ENCODE measurements at places on chromosomes 4 and X.

- no peak for DNase-seq
Observed at GRCh38 chr4:19478791-19479190, 772.9 kb upstream of the SLIT2 start.

DNA sequence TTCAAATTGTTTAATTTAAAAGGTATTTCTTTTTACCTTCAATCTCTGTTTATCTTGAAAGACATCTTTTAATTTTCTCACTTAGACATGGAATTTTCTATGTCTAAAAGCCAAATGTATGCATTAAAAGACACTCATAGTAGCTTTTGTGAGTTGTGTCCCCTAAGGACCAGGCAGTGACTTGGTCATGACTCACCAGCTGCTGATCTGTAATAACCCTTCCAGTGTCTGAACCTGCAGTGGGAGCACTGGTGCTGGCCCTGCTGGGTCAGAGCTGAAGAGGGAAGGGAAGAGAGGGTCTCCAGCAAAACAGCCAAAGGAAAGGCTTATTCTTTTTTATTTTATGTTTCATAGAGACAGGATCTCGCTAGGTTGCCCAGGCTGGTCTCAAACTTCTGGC is 31.1 kb upstream of the SH3D19 start:
- no peak for DNase-seq

DNA sequence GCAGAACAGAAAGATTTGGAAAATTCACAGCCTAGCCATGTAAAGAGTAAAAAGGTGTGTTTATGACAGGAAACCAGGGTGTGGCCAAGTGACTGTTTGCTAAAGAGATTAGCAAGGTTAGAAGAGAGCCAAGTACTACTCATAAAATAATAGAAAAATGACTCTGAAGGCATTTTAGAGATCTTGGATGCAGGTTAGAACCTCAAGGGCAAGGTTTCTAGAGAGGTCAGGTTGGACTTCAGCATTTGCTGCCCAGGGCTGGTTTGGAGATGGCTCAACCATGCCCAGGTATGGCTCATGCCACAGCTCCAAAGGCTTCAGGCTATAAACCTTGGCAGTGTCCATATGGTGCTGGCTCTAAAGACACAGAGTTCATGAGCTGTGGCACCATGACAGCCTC is 40.6 kb upstream of the ADGRA3 start:
- DNase-seq = no peak

- no peak for DNase-seq
Observed at GRCh38 chr4:109011241-109012026, 248.6 kb upstream of the ETNPPL start.

DNA sequence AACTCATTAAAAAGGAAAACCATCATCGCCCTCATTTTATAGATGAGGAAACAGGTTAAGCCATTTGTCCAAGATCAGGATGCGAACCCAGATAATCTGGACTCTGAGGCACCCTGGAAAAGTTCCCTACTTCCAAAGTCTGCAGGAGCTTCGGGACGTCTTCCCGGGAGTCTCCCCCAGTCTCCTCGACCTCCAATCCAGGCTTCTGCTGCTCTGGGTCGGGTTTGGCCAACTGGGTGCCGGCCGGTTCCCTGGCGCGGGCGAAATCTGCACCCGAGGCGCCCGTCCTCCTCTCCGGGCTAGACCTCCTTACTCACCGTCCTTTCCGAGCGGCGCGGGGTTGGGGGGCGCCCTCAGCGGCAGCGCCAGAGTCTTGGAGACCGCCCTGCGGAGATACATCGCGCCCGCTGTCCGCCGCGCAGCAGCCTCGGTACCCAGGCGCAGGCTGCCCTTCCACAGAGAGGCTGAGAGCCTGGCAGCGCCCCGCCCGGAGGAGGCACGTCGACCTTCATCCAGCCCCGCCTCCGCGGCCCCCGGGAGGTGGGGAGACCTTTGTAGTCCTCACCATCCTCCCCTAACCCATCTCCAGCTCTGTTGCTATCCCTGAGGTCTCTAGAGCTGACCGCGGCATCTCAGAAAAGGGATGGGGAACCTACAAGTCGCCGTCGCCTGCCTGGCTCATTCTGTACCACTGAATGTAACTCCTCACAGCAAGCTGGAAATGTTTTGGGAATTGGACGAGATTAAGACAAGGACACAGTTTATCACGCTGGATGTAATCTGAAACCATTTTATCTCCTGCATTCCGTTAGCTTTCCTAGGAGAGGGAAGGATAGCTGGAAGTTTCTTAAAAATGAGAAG is at the start of gene MGARP:
Gene MGARP (minus strand): TSS at position 466 of the 861 bp plus-strand sequence. CDS start 67 bp downstream, at position 399.
- DNase-seq = no peak

DNA sequence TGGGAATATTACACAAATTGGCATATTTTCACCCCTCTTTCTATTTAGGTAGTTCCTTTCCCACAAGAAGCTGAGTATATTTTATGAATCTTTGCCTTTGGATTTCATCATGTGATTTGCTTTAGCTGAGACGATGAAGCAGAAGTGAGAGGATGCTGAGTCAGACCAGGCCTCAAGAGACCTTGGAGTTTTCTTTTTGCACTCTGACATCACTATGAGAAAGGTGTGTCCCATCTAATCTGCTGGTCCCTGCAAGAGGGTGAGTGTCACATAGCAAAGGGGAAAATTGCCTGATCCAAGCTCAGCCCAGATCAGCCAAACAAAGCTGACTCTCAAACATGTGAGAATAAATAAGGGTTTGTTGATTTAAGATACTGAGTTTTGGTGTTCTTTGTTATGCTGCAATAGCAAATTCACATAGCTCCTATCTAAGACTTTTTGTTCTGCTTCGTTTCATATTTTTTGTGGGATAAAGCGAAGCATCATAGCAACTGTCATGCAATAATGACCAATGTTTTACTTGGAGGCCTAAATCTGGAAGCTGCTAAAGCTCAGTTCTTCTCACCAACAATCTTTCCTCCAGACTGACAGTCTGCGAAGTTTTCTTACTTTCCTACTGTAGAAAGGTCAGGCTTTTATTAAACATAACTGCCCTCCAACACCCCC is 176.9 kb downstream of the PDHA2 start:
- DNase-seq = no peak

DNA sequence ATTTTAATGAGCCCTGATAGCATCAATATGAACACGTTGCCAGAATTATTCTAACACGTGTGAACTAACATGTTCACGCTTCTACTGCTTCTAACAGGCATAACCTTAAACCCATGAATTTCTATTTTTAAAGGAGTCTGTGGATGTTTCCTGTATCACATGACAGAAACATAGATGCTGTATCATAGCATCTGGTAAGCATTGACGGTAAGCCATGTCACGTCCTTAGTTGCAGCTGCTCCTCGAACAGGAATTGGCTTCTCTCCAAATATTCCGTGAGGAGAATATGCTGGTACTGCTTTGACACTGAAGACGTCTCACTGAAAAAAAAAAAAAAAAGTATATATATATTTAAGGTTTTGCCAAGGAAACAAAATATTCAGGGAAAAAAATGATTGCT is 105.1 kb upstream of the MXRA5 start:
- DNase-seq = no peak

GRCh38 chr4:27152703-27153102 is 292.1 kb downstream of the STIM2 start:
- no peak for DNase-seq

DNA sequence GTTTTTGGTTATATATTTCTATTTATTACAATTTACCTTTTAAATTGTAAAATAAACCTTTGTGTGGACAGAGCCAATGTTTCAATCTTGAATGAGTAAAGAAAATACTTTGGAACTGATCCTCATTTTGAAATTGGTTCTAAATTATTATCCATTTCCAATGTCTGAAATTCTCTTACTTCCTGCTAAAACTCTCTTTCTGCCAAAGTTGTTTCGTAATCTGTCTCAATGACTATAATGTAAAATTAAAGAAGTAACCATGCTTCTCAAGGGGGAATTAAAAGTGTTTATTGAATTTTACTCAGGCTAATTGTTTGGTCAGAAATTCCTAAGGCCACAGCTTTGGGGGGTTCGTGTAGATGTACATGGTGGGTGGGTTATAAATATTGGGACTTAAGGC is 34.8 kb downstream of the YIPF6 start:
- DNase-seq = no peak

DNA sequence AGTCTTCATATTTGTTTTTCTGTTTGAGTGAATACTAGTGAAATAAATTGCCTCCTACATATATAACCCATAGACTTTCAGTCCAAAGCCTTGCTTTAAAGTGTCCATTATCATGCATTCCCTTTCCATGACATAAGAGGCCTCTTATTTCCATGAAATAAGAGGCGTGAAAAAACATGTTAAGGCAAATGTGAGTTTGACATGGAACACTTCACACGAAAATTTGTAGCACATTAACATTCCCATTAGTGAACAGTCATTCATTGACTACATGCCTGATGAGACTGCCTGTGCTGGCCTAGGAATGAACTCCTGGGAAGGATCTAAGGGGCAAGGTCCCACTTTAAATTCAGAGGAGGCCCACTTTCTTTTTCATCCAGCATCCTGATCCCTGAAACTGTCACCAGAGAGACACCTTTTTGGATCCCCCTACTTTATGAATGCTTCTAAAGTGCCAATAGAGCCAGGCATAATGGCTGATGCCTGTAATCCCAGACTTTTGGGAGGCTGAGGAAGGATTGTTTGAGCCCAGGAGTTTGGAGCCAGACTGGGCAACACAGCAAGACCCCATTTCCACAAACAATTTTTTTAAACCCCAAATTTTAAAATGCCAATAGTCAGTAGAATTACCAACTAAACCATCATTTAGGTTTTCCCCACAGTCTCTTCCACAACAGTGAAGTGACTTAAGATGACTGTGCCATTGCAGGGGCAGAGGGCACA is 6.7 kb downstream of the RTL8B start:
- DNase-seq = no peak

- no peak for DNase-seq
Observed at GRCh38 chr4:25654971-25655963, at the start of gene SLC34A2. Gene SLC34A2, plus strand, starts transcription at chr4:25655851. Its CDS starts 6,650 bp downstream, at chr4:25662501.

DNA sequence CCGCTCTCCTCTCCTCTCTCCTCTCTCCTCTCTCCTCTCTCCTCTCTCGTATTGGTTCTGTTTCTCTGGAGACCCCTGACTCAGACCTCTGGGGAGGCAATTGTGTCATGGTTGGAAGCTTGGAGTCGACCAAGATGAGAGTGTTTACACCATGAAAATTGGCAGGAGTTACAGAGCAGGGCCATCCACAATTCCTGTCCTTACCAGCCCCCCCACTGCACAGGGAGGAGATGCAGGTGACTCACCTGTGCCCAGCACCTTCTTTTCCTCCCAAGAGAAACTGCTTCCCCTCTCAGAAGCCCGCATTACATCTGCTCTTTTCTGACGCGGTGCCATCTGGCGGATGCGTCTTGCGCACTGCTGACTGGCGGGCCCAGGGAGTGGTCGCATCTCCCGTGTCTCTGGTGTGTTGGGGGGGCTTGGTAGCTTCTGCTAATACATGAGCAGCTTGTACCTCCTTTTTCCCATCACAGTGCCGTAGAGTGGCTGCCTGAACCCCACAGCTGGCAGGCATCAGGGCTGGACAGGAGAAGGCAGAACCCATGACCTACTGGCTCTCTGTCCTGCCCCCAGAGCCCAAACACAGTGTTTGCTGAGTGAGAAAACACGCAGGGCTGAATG is 31.4 kb upstream of the GPR78 start:
- DNase-seq = no peak

GRCh38 chr4:143148521-143148920 is 36.2 kb upstream of the USP38 start:
- DNase-seq = no peak

DNA sequence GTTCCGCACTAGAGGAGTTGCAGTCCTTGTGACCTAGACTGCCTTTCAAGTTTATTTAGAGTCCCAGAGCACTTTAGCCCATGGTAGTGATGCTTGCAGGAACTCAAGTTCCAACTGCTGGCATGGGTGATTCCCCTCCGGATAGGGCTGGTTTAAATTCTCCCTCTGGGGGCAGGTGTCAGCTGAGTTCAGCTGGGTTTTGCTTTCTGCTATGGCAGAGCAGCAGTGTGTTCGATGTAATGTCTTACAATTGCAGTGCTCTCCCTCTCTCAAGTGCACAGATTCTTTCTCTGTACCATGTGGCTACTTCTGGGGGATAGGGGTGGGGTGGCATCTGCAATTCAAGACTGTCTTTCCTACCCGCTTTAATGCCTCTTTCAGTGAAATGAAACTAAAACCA is 164.8 kb upstream of the ZIC3 start:
- DNase-seq = no peak

GRCh38 chrX:47047989-47048388 is 30.3 kb upstream of the RGN start:
- no peak for DNase-seq

DNA sequence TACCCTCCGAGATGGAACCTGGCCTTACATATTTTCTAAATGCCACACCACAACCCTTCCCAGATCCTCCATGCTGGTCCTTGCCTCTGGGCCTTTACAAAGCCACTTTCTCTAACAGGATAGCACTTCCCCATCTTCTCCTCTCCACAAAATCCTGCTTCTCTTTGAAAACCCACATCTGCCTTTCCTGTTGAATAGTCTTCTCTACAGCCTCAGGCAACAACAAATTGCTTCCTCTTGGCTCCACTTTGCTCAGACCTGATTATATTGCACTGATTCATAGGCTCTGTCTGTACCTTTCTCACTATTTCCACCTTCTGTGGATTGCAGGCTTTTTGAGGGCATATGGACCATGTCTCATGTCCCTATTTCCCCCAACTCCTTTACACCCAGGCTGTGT is 203.7 kb upstream of the MBNL3 start:
- no peak for DNase-seq

- no peak for DNase-seq
Observed at GRCh38 chrX:10073671-10074070, 83.1 kb upstream of the CLCN4 start.

- no peak for DNase-seq
Observed at GRCh38 chrX:56232221-56233082, at the start of gene KLF8. Gene KLF8, plus strand, starts transcription at chrX:56232356. Its CDS starts 979 bp downstream, at chrX:56233335.

DNA sequence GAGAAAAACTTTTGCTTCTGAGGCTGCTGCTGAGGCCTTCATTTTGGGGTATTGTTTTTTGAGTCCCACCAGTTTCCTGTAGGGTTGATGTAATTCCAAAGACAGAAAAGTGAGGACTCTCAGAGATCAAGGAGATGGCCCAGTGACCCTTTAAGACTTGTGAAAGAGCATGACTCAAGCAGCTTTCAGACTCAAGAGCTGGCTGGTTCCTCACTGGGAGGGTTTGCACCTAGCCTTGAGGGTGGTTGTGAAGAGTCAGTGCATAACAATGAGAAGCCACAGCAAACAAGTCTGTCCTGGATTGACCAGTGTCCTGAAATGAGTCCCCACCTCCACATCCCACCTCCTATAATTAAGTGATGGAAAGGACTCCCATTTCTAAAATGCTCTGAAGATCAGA is 89.2 kb downstream of the NHS start:
- DNase-seq = no peak

- DNase-seq = no peak
Observed at GRCh38 chr4:35300996-35301774, 943.1 kb downstream of the ARAP2 start.

DNA sequence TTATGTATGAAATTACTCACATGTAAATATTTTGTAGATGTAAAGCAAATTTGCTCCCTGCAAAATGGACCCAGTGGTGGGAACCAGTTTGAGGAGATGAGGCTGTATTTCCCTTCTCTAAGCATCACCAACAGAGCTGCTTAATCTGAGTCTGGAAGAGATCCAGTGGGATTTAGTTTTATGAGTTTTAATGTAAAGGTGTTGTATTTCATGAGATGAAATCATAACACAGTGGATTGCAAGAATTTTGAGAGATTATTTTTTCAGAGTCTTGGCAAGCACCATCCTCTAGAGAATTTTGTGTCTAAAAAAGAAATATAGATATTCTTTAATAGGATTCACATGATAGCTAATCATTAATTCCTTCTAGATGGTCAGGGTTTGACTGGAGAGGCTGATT is 35.6 kb upstream of the SFRP2 start:
- no peak for DNase-seq

GRCh38 chr4:3338321-3338838 is 45.6 kb downstream of the RGS12 start:
- DNase-seq = no peak

- DNase-seq = no peak
Observed at GRCh38 chr4:120821977-120822376, 100.5 kb downstream of the PRDM5 start.
